ENCODE measurements at places on chromosomes 6 and 20. TPM values are rescaled to one million over a fixed set of nuclear protein-coding genes. Genes with fewer than 3 reads are reported as not detected.

- peak; percentile 74 for DNase-seq
- no peaks in the 10 kb centered on the region for H3K4me1 ChIP-seq
- no peak overlapping the region for H3K27ac ChIP-seq
- peaks cover 5% of the 10 kb centered on the region for H3K27me3 ChIP-seq
- no peaks in the 10 kb centered on the region for H3K36me3 ChIP-seq
Measured at GRCh38 chr6:99119109-99120031, 171.6 kb upstream of the FBXL4 start.

DNA sequence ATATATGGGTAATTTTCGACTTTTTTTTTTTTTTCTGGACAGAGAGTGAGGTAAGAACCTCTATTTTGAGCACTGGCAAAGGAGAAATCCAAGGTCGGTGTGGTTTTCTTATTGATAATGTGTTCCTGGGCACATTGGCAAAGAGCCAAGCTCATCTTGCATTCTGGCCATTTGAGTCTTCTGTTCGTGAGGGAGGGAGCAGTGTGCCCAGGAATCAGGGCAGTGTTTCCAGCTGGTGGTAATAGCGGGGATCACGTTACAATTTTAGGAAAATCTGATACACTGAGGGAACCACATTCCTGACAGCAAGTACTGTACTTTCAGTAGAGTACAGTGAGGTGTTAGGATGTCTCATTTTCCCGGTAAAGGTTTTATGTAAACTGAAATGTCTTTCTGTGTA is 442.3 kb upstream of the MAP3K7 start:
- no peak for DNase-seq
- no peaks in the 10 kb centered on the region for H3K27me3 ChIP-seq
- no peak overlapping the region for H3K4me3 ChIP-seq
- no peaks in the 10 kb centered on the region for H3K36me3 ChIP-seq
- no peak overlapping the region for H3K27ac ChIP-seq

GRCh38 chr6:169961772-169962561 is 210.5 kb downstream of the ERMARD start:
- H3K4me1 ChIP-seq = no peaks in the 10 kb centered on the region
- no peaks in the 10 kb centered on the region for H3K36me3 ChIP-seq
- DNase-seq = peak; percentile 87
- H3K27ac ChIP-seq = no peak overlapping the region
- H3K4me3 ChIP-seq = peak overlapping the region; percentile 56
- H3K27me3 ChIP-seq = peaks cover 16% of the 10 kb centered on the region

CEP250 gene
- total RNA-seq = 42.8 TPM

GRCh38 chr6:87943191-87943590 is 104.5 kb upstream of the SPACA1 start:
- no peaks in the 10 kb centered on the region for H3K4me1 ChIP-seq
- H3K27me3 ChIP-seq = no peaks in the 10 kb centered on the region
- H3K27ac ChIP-seq = no peak overlapping the region
- no peaks in the 10 kb centered on the region for H3K36me3 ChIP-seq
- H3K4me3 ChIP-seq = no peak overlapping the region

DNA sequence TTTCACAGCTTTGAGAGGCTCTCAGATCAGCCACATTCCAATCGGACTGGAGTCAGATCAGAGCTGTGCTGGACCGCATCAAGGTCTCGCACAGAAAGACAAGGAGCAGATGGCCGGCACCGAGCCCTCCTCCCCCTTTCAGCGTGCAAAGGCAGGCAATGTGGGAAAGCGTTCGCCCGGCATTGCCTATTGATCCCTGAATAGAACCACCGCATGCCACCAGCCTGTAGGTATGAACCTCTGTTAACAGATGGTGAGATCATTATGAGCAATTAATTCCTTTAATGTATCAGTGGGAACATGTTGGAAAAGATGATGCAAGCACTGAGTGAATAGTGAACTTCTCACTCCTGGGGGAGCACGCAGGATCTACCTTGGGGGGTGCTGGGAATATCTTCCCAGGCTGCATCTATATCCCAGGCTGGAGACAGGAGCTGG is 117.5 kb upstream of the ID4 start:
- peak overlapping the region; percentile 88 for H3K27ac ChIP-seq
- no peaks in the 10 kb centered on the region for H3K27me3 ChIP-seq
- H3K4me3 ChIP-seq = no peak overlapping the region
- no peaks in the 10 kb centered on the region for H3K36me3 ChIP-seq
- H3K4me1 ChIP-seq = peaks cover 3% of the 10 kb centered on the region

MAD2L1BP gene
- 35.4 TPM for total RNA-seq

DNA sequence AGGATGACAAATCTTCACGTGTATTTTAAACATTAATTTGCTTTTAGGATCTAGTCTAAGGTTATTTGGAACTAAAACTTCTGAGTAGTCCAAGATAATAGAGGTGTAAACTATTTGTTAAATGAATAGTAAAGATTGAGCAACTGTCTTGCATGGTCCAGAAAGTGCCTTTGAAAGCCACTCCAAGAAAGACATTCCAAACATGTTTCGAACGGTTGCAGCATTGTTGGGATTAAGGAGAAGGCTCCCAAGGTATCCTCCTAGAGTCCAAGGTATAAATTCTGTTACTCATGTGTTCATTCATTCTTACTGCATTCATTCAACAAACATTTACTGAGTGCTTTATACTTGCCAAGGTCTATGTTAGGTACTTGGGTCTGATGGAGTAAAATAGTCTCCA is 28.8 kb upstream of the MYLK2 start:
- no peaks in the 10 kb centered on the region for H3K27me3 ChIP-seq
- H3K27ac ChIP-seq = no peak overlapping the region
- DNase-seq = no peak
- peaks cover 85% of the 10 kb centered on the region for H3K36me3 ChIP-seq

GRCh38 chr20:5862703-5863039 is 87.7 kb downstream of the TRMT6 start:
- no peak for DNase-seq
- H3K4me1 ChIP-seq = no peaks in the 10 kb centered on the region
- H3K27ac ChIP-seq = no peak overlapping the region
- no peak overlapping the region for H3K4me3 ChIP-seq
- H3K27me3 ChIP-seq = no peaks in the 10 kb centered on the region
- no peaks in the 10 kb centered on the region for H3K36me3 ChIP-seq

ZC3H12D gene
- total RNA-seq = 0.42 TPM

GRCh38 chr20:56646599-56646998 is 17.5 kb downstream of the TFAP2C start:
- no peak overlapping the region for H3K4me3 ChIP-seq
- H3K36me3 ChIP-seq = no peaks in the 10 kb centered on the region
- H3K27ac ChIP-seq = no peak overlapping the region
- DNase-seq = no peak
- H3K27me3 ChIP-seq = no peaks in the 10 kb centered on the region

DEFB132 gene
- total RNA-seq = not detected

GRCh38 chr20:34240693-34241615 is at the start of gene ASIP:
Gene ASIP (plus strand): TSS chr20:34241423. CDS start chr20:34260375, 18,952 bp downstream.
- no peak within 1 kb of the TSS for H3K27ac ChIP-seq
- no peak within 1 kb of the TSS for H3K4me3 ChIP-seq
- H3K4me1 ChIP-seq = no peaks in the 10 kb centered on the region
- DNase-seq = no peak
- no peaks in the 10 kb centered on the region for H3K27me3 ChIP-seq

DNA sequence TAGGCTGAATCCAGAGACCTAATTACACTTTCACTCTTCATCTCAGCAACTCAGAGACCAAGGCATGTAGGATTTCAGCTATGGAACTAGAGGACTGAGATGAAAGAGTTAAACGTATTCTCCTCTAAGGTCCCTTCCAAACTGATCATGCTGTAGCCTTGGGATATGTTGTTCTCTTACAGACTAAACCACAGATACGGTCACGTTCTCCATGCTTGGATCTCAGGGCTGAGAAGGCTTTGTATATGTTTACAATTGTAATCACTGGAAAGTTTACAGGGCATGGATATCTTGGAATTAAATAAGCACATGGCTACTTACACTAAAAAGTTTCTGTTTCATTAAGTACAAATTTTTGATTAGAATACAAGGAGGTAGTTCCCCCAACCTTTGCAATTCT is 50.1 kb downstream of the PKIB start:
- H3K4me1 ChIP-seq = no peaks in the 10 kb centered on the region
- no peak overlapping the region for H3K27ac ChIP-seq
- no peaks in the 10 kb centered on the region for H3K36me3 ChIP-seq
- no peaks in the 10 kb centered on the region for H3K27me3 ChIP-seq

- H3K27ac ChIP-seq = no peak overlapping the region
- H3K27me3 ChIP-seq = peaks cover 26% of the 10 kb centered on the region
- DNase-seq = no peak
- no peak overlapping the region for H3K4me3 ChIP-seq
Measured at GRCh38 chr20:40591536-40591935, 97.5 kb downstream of the MAFB start.

- no peak overlapping the region for H3K4me3 ChIP-seq
- no peaks in the 10 kb centered on the region for H3K4me1 ChIP-seq
- no peak for DNase-seq
- H3K27me3 ChIP-seq = no peaks in the 10 kb centered on the region
- no peaks in the 10 kb centered on the region for H3K36me3 ChIP-seq
Measured at GRCh38 chr6:72916298-72916697, 294.4 kb downstream of the KCNQ5 start.
